ENCODE measurements at places on chromosomes 2 and 18. TPM values are rescaled to one million over a fixed set of nuclear protein-coding genes. Genes with fewer than 3 reads are reported as not detected.

IL36B gene
- total RNA-seq = not detected

SCN7A gene
- total RNA-seq = 0.73 TPM

MAL gene
- 0.28 TPM for total RNA-seq

FRZB gene
- 0.28 TPM for total RNA-seq

IL1B gene
- not detected for total RNA-seq

INHA gene
- 0.20 TPM for total RNA-seq

SULT1C2 gene
- 1.9 TPM for total RNA-seq

SLC8A1 gene
- total RNA-seq = 6.0 TPM

USP40 gene
- 25.8 TPM for total RNA-seq

SLC19A3 gene
- 14.6 TPM for total RNA-seq

PMAIP1 gene
- total RNA-seq = 0.28 TPM

ACVR2A gene
- total RNA-seq = 7.2 TPM

CYRIA gene
- 1.7 TPM for total RNA-seq

COA5 gene
- total RNA-seq = 21.2 TPM

CDK5R2 gene
- not detected for total RNA-seq

PAX3 gene
- total RNA-seq = not detected

ANKRD30BL gene
- total RNA-seq = not detected

TMEM200C gene
- 3.7 TPM for total RNA-seq

PDCD1 gene
- total RNA-seq = 0.18 TPM

STK16 gene
- total RNA-seq = 24.4 TPM

SERPINB13 gene
- total RNA-seq = not detected

TRPM8 gene
- 66.5 TPM for total RNA-seq

IL36RN gene
- not detected for total RNA-seq

PLEK gene
- total RNA-seq = 2.9 TPM

RNF152 gene
- total RNA-seq = 102 TPM

MBOAT2 gene
- total RNA-seq = 0.91 TPM

CCDC121 gene
- 1.2 TPM for total RNA-seq

GRHL1 gene
- total RNA-seq = 4.7 TPM

SRD5A2 gene
- total RNA-seq = 7.6 TPM

FARSB gene
- 5.6 TPM for total RNA-seq

IL37 gene
- not detected for total RNA-seq

MOB4 gene
- 5.8 TPM for total RNA-seq

UGP2 gene
- total RNA-seq = 303 TPM

CNDP1 gene
- total RNA-seq = 66.3 TPM

FBXO48 gene
- 1.3 TPM for total RNA-seq

FOSL2 gene
- 9.3 TPM for total RNA-seq

CEBPZ gene
- total RNA-seq = 15.4 TPM

TFPI gene
- 144 TPM for total RNA-seq

GBX2 gene
- not detected for total RNA-seq

IL1F10 gene
- total RNA-seq = not detected

ELOA2 gene
- total RNA-seq = not detected

PAX8 gene
- total RNA-seq = 0.65 TPM

AQP12A gene
- total RNA-seq = not detected

SGO2 gene
- total RNA-seq = 0.50 TPM

MEIS1 gene
- total RNA-seq = 5.9 TPM

TLX2 gene
- 0.08 TPM for total RNA-seq

CDH2 gene
- total RNA-seq = 34.2 TPM

PLGLB1 gene
- 104 TPM for total RNA-seq

FAP gene
- 0.58 TPM for total RNA-seq

CCDC141 gene
- total RNA-seq = 0.38 TPM
